Fibroblast of gingiva (primary cell): ENCODE measurements at places on chromosomes 6 and 20.

- no peak for DNase-seq
These were observed 108.9 kb downstream of the SNX5 start for GRCh38 chr20:17859616-17860232.

DNA sequence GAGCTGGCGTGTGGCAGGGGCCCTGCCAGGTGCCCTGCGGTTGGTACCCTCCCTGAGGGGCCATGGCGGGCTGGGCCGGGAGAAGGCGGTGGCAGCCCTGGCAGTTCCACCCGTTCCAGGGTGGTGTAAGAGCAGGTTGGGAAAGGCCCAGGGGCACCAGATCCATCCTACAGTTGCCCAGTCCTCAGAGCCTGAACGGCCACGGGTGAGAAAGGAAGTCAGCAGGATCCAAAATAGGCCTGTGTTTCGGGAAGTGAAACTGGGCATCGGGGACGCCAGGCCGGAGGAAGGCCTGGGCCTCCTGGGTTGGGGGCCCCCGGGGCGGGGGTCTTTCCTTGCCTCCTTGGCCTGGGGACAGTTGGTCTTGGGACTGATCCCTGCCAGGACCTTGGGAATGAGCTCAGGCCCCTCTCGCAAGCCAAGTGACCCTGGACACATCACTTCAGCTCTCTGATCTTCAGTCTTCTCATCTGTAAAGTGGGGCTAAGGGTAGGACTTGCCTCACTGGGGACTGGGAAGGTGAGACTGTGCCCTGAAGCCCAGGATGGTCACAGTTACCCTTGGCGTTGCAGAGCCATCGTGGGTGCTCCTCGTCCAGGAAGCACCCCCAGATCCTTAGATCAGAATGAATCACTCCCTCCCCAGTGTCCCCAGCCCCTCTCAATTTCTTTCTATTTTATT lies 18.1 kb upstream of the NOL4L start:
- DNase-seq = no peak

- no peak for DNase-seq
These were observed 1.5 kb upstream of the TAAR6 start for GRCh38 chr6:132568611-132569010.

DNA sequence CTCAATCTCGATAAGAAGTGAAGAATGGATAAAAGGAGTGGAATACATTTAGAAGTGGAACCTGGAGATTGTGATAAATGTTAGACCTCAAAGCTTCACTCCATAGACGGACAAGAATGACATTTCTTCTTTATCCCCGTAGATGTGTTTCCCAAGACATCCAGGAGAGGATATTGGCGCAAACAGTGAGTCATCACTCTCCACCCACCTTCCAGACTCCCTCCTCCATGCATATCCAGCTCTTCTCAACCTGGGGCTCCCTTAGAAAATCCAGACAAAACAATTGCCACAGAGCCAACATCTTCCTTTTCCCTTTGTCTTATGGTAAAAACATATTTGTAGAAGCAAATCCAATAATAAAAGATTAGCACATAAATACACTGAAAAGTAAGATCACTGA lies 586.1 kb downstream of the PTPRT start:
- DNase-seq = no peak

- DNase-seq = no peak
These were observed 120.8 kb downstream of the BACH2 start for GRCh38 chr6:90175627-90176538.

GRCh38 chr20:56616716-56617115 lies 12.4 kb upstream of the TFAP2C start:
- no peak for DNase-seq

- no peak for DNase-seq
These were observed 917.8 kb upstream of the ADGRB3 start for GRCh38 chr6:67717281-67717680.

- DNase-seq = no peak
These were observed 1.2 kb upstream of the SRC start for GRCh38 chr20:37344506-37345338.

- peak; percentile 44 for DNase-seq
These were observed 52.0 kb downstream of the RPP21 start for GRCh38 chr6:30396833-30397479.

GRCh38 chr6:29964518-29964886 lies 22.2 kb downstream of the HLA-A start:
- no peak for DNase-seq

DNA sequence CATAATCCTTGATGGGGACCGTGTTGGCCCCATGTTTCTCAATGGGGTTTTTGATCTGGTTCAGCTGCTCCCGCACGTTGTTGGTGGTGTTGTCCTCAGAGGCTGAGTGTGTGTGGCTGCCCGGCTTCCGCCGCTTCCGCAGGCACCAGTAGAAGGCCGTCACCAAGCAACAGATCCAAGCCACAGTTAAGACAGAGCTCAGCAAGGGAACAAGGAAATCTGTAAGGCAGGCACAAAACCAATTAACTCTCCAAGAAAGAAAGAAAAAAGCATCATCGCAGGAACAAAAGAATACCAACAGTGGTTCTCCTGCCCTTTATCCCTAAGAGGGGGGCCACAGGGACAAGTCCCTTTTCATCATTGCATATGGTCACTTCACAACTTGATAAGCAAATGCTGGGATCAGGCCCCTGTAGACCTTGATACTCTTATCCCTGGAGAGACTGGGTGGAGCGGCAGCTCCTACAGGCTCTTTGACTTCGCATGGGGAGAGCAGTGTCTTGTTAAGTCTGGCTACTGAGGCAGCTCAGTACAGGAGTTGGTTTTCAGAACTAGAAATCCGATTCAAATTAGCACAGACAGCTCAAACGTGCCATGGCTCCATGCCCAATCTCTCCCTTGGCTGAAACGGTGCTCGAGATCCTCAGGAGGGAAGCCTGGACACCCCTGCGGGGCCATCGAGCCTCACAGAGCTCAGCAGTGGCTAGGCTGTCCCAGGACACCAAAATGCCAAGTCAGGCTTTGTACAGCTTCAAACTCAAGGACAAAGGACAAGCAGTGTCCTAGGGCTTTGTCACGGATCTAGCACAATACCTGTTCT lies 33.9 kb downstream of the JAG1 start:
- no peak for DNase-seq

GRCh38 chr20:37882961-37883712 lies 19.8 kb upstream of the VSTM2L start:
- DNase-seq = no peak

GRCh38 chr6:145904391-145904790 lies 59.8 kb downstream of the SHPRH start:
- DNase-seq = no peak

DNA sequence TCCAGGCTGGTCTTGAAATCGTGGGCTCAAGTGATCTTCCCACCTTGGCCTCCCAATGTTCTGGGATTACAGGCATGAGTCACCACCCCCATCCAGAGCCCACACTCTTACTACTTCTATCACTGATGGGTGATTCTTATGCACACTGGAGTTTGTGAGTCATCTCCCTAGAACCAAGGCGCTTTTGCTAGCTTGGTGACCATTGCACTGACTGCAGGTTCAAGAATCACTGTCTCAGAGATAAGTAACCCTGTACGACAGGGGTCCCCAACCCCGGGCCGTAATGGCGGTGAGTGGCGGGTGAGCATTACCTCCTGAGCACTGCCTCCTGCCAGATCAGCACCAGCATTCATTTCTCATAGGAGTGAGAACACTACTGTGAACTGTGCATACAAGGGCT lies 118.8 kb downstream of the MAP3K7 start:
- no peak for DNase-seq

DNA sequence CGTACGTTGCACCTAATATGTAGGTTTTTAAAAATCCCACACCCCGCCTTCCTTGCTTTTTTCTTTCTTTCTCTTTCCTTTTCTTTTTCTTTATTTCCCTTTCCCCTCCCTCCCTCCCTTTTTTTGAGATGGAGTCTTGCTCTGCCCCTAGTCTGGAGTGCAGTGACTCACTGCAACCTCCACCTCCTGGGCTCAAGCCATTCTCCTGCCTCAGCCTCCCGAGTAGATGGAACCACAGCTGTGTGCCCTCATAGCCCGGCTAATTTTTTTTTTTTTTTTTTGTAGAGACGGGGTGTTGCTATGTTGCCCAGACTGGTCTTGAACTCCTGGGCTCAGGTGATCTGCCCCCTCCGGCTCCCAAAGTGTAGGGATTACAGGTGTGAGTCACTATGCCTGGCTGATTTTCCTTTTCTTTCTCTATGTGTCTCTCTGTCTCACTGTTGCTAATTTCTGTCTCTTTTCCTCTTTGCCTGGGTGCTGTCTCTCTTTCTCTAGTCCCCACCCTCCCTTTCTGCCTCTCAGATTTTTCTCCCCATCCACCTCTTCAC lies 61.2 kb downstream of the SRC start:
- no peak for DNase-seq

GRCh38 chr6:95423331-95423730 lies 154.0 kb upstream of the MANEA start:
- DNase-seq = no peak

- no peak for DNase-seq
These were observed 79.0 kb downstream of the IPCEF1 start for GRCh38 chr6:154277629-154278017.

- DNase-seq = no peak
These were observed 2.6 kb downstream of the HCRTR2 start for GRCh38 chr6:55176958-55177357.

DNA sequence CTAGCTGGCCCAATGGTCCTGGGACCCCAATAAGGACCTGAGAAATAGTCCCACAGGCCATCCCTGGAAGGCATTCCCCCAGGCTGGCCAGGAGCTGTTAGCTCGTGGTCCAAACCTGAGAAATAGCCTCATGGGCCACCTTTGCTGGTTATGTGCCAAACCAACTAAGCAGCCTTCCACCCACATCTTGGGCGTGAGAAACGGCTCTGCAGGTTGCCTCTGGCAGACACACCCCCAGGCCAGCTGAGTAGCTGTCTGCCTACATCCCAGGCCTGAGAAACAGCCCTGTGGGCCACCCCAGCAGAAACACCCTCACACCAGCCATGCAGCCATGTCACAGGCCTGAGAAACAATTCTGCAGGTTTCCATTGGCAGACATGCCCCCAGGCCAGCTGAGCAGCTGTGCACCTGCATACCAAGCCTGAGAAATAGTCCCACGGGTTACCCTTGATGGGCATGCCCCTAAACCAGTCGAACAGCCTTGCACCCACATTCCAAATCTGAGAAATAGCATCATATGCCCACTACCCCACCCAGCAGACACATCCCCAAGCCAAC lies 567.8 kb upstream of the ID4 start:
- DNase-seq = no peak

- peak; percentile 65 for DNase-seq
These were observed 3.9 kb downstream of the PRDM1 start for GRCh38 chr6:106090001-106090400.

- no peak for DNase-seq
These were observed 99.0 kb downstream of the RCAN2 start for GRCh38 chr6:46392294-46392693.

DNA sequence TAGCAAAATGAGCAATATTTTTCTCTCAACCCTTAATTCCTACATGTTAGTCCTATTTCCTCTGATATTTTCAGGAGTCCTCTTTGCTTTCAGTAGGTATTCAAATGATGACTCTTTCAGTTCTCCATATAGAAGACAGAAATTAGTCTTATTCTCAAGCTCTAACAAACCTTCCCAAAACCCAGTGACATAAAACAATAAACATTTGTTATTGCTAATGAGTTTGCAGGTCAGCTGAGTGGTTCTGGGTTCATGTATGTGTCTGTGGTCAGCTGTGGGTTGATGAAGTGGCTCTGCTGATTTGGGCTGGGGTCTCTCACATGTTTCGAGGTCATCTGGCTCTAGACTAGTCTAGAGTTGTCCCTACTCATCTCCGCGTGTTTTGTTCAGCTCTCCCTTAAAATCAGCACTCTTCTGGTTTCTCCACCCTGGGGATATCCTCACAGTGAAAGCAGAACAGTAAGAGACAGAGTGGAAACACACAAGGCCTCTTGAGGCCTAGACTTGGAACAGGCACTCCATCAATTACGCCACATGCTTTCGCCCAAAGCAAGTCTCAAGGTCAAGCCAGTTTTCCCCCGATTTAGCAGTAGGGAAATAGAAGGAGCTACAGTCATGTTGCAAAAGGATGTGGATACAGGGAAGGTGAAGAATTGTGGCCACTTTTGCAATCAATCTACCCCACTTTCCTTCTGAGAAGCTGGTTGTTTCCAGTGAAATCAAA lies 273.0 kb downstream of the PLCB1 start:
- DNase-seq = no peak
